ENCODE measurements at places on chromosomes 2 and 18. TPM values are rescaled to one million over a fixed set of nuclear protein-coding genes. Genes with fewer than 3 reads are reported as not detected.

DNA sequence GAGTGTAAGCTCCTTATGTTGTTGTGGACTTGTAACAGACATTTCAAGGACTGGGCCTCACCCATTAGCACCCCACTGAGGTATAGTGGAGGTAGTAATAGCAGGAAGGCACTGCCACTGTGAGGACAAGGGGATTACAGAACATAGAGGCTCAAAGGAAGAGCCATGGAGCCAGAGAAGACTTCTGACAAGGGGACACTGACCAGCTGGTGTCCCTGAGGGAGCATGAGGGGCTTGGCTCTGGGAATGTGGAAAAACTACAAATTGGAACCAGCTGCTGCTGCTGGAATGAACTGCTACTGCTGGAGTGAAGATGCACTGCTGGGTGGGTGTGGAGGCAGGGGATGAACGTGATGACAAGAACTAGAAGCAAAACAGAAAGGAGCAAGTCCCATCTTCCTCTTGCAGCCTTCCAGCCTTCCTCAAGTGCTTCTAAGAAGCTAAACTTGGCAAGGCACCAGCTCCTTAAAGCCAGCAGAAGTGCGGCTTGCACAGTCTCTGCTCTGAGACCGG lies 167.3 kb upstream of the NOSTRIN start:
- no peaks in the 10 kb centered on the region for H3K36me3 ChIP-seq
- no peak for DNase-seq
- H3K27me3 ChIP-seq, result no peaks in the 10 kb centered on the region
- peaks cover 71% of the 10 kb centered on the region for H3K4me1 ChIP-seq

GRCh38 chr2:3270095-3270478 lies 107.5 kb downstream of the EIPR1 start:
- DNase-seq, result no peak
- no peak overlapping the region for H3K27ac ChIP-seq
- H3K36me3 ChIP-seq, result no peaks in the 10 kb centered on the region
- H3K4me3 ChIP-seq, result no peak overlapping the region
- no peaks in the 10 kb centered on the region for H3K27me3 ChIP-seq

DNA sequence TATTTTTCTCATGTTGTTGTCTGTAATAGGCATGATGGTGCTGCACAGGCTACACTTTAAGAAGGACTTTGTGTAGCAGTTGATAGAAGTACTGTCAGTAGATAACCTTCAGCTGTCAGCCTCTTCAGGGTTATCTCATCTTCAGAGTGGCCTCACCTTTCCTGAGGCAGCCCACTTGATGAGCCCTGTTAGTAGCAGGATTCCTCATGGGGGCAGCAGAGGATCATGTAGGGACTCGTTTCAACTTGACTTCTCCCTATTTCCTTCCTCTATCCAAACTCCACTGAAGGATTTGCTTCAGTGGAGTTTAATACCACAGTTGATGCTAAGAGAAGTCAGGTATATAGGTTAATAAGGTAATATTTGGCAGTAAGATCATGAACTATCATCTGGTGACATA lies 530.3 kb upstream of the FSIP2 start:
- DNase-seq, result no peak
- H3K4me1 ChIP-seq, result no peaks in the 10 kb centered on the region
- H3K36me3 ChIP-seq, result no peaks in the 10 kb centered on the region
- no peaks in the 10 kb centered on the region for H3K27me3 ChIP-seq

Gene LYG1
- not detected for total RNA-seq

- no peak overlapping the region for H3K4me3 ChIP-seq
- H3K4me1 ChIP-seq, result no peaks in the 10 kb centered on the region
- no peak overlapping the region for H3K27ac ChIP-seq
- no peak for DNase-seq
- no peaks in the 10 kb centered on the region for H3K27me3 ChIP-seq
Observed at GRCh38 chr2:119721043-119721442, 38.7 kb upstream of the PTPN4 start.

Gene GCG
- total RNA-seq, result not detected
